Sigmoid colon (tissue), 7 donors: ENCODE measurements at places on chromosomes 12 and 14. TPM values are rescaled to one million over a fixed set of nuclear protein-coding genes. Genes with fewer than 3 reads are reported as not detected.

The ACTR10 gene
- 56.4 TPM for polyA plus RNA-seq

The AGAP2 gene
- under 0.01 TPM for polyA plus RNA-seq

The MFAP5 gene
- 6.2 TPM for polyA plus RNA-seq

The AQP6 gene
- not detected for polyA plus RNA-seq

The CSRP2 gene
- polyA plus RNA-seq = 5.4 TPM

The NPAS3 gene
- polyA plus RNA-seq = not detected
